ENCODE measurements at places on chromosomes 3 and 15.

DNA sequence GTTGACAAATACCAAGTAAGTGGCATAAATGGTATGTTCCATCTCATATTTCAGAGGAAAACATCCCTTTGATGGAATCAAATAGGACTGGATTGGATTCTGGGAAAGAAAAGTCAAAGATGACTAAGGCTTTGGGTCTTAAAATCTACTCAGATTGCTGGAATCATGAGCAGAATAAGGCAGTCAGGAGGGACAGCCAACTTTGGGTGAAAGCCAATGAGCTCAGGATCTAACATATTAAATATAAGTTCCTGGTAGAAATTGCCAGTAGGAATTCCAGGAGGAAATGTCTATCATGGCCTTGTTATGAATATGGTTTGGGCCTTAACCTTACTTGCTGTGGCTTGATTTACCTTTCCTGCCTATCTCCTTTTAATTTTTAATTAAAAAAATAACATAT, 55.3 kb downstream of the ISL2 start:
- DNase-seq: no peak

GRCh38 chr3:78268716-78269668, 1229.1 kb downstream of the ROBO2 start:
- no peak for DNase-seq

GRCh38 chr3:87132801-87133200, 94.3 kb upstream of the CHMP2B start:
- DNase-seq: no peak

DNA sequence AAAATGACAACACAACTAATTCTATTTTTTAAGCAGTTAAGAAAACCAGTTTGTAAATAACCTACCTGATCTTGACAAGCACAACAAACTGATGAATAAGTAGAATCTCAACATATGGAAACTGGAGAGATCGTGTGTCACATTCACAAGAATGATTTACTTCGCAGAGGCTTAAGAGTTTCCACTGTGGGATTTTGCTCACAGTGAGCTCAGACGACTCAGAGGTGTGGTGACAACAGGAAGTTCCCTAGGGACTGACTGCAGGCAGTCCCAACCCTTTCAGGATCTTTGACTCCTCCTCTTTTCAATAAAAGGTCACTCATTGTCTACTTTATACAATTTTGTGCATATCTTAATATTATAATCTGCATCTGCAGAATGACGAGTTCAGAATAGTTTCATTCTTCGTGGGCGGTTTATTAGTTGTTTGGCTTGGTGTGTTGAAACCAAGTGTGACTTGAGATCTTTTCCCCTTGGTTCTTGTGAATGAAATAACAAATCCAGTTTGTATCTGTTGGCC, at the start of gene LIPH:
TSS of gene LIPH (minus strand) at position 231 of the 520 bp plus-strand sequence. CDS start at position 114, 117 bp downstream.
- DNase-seq: no peak

DNA sequence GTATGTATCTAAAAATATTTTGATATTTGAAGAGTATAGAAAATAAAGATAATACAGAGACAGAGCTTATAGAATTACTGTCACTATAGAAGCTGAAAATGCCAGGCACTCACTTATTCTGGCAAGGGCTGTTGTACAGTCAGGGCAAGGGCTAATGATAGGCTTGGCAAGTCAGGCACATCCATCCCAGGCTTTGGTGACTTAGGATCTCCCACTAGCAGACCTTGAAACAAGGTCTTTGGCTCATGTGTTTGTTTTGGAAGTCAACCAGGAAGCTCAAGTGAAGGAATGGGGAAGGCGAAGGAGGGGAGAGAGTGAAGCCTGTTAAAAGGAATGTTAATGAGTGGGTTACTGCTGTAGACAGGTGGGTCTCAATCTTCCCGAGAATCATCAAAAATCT, 199.1 kb upstream of the SUCLG2 start:
- DNase-seq: no peak

- no peak for DNase-seq
These were observed 961.0 kb upstream of the CFAP20DC start for GRCh38 chr3:60010781-60011180.

DNA sequence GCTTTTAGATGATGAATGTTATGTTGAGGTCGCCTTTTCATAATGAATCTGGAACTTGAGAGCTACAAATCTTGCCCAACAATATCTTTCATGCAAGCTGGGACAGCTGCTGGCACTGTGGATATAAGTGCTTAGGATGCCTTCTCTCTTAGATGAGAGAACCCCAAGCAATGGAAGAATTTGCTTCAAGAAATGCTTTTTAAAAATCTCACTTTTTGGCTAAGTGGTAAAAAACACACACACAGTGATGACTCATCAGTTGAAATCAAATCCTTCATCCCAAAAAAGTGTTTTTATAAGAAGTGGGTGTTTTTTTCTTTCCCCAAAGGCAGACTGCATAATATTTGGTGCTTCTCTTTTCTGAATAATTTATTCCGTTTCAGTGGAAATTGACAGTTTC, 38.4 kb upstream of the GALNT15 start:
- DNase-seq: no peak

DNA sequence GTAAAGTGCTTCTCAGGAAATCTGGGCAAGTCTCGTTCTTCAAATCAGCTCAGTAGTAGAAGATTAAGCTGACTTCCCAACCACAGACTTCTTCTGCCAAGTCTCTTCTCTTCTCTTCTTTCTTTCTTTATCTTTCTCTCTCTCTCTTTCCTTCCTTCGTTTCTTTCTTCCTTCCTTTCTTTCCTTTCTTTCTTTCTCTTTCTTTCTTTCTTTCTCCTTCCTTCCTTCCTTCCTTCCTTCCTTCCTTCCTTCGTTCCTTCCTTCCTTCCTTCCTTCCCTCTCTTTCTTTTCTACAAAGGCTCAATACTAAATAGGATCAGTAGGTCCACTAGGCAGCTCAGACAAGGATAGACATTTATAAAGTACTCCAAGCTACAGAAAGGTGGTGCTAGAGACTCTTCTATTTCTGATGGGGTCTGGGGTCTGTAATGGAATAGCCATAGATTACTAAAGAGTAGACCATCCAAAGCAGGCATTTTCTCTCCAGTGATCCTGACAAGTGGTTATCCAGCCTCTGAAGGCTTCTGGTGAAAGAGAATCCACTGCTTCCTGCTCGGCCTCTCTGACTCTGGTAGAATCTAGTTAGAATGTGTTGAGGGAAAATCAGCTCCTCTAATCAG, 100.8 kb downstream of the TPRG1 start:
- peak; percentile 53 for DNase-seq

Measured in NCI-H1694 (cell line).